Anterior cingulate cortex (tissue), 58 donors: ENCODE measurements at places on chromosomes 16 and 17.
A peak's percentile ranks its signal among the peaks of the same experiment; 100 is the strongest.

DNA sequence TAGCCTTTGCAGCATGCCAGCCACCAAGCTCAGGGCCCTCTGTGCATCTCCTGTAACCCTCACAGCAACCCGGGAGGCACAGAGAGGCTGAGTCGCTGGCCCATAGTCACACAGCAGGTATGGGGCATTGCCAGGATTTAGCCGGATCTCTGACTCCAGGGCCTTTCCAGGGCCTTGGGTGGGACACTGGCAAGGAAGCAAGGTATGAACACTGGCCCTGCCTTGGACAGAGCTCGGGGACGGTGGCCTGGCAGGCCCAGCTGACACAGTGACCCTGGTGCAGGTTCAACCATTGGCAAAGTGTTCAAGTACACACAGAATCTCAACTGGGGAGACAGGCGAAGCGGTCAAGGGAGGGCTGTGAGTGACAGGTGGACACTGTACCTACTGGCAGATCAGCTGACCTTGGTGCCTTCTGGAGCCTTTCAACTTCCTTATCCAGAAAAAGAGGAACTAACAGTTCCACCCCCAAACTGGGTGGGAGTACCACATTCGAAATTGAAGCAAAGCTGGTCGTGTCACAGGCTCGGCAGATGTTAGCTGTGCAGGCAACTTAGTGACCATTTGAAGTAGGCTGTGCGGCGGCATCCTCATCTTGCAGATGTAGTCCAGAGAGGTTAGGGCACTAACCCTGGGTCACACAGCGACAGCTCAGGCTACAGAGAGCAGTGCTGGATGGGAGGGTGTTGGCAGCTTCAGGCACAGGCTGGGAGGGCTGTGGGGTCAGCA, 287.4 kb downstream of the SEC14L1 start:
- no peak for DNase-seq

- DNase-seq = no peak
Measured at GRCh38 chr16:57984443-57985203, 13.7 kb upstream of the CNGB1 start.

GRCh38 chr16:87927195-87927562, 9.2 kb downstream of the CA5A start:
- DNase-seq = no peak

DNA sequence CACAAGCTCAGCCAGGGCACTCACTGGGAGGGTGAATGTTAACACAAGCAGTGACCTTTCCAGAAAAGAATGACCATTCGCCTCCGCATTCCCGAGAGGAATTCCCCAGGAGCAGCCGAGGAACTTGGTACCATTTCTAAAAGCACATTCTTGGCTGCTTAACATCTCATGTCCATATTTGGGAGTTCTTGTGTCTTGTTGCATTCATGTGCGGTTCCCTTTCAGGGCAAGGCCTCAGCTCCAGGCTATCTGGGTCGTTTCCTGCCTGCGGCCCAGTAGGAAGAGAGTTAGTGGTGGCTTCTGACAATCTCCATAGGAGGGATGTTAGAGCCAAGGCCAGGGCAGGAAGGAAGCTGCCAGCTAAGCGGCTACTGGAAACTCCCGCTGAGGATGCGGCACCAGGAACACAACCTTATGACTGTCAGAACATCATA, 27.8 kb upstream of the MEAK7 start:
- DNase-seq = no peak

- DNase-seq = no peak
Measured at GRCh38 chr16:85619101-85619891, 6.2 kb downstream of the GSE1 start.

DNA sequence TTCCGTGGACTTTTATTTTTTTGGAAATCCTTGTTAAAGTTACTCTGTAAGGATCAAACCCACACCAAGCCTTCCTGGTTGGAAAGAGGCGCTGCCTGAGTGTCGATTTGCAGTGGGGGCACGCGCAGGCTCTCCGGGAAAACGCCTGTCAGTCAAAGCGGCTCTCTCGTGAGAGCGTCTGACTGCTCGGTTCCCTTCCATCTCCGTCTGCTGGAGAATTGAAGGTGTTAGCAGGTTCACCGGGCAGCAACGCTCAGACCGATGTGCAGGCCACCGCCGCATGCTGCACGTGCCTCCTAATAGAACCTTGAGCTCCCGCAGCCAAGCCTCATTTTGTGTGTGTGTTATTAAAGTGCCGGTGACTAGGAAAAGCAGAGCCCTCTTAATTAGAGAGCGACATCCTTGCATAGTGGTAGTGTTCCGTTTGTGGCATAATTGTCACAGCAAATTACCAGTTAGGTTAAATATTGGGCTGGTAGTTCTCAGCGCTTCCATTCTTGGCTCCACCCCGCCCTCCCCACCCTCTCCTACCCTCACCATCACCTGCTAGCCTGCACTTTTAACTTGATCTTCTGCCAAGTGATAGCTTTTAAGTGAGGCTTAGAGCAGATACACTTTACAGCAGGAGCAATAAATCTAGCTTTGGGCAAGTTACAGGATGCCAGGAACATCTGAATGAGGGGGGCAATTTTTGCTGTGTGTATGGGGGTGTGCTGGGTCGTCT, 75.5 kb downstream of the RPA1 start:
- peak; percentile 24 for DNase-seq

- DNase-seq = peak; percentile 23
Measured at GRCh38 chr17:5511401-5512225, 25.2 kb downstream of the MIS12 start.

GRCh38 chr17:39364236-39365025, 37.0 kb downstream of the FBXL20 start:
- no peak for DNase-seq

DNA sequence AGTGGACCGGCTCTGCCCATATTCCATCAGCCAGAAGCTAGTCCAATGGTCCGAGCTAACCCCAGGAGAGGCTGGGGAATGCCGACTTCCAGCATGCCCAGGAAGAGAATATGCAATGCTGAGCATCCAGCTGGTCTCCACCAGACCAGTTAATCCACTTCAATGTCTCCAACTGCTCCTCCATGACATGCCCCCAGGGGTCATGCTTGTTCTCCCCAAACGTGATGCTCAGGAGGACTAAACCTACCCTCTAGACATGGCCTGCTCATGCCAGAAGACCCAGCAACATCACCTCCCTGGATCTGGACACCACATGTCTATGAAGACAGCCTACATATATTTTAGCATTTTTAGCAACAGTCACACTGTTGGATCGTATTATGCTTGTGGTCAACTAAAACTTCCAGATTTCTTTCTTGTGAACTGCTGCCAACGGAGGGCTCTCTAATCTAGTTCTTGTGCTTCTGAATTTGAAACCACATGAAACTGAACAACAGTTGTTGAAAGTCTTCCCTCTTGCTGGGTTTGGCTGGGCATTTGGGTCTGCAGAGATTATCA, 245.1 kb downstream of the SOX9 start:
- no peak for DNase-seq

DNA sequence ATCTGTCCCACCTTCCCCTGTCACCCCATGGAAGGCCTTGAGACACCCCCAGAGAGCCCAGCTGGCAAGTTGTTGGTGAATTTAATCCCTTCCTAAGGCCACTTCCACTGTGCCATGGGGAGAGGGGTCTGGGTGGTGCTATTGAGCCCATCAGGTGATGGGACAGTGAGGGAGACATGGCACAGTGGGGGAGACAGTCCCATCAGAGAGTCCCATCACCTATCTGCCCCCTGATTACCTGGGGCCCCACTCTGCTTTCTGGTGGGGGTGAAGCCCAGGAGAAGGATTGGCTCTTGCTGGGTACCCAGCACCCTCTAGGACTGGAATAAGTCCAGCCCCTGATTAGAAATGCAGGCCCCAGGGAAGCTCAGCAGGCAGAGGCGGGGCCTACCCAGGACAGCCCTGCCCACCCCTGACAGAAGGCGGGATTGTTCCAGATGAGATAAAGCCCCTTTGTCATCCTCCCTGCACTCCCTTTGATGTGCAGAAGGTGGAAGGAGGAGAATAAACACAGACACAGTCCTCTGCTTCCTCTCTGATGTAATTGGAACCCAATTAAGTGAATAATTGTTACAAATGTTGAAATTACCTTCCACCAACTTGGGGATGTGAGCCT, 18.9 kb downstream of the TMEM132E start:
- DNase-seq = peak; percentile 39
